ENCODE measurements at places on chromosomes 1 and 21.

DNA sequence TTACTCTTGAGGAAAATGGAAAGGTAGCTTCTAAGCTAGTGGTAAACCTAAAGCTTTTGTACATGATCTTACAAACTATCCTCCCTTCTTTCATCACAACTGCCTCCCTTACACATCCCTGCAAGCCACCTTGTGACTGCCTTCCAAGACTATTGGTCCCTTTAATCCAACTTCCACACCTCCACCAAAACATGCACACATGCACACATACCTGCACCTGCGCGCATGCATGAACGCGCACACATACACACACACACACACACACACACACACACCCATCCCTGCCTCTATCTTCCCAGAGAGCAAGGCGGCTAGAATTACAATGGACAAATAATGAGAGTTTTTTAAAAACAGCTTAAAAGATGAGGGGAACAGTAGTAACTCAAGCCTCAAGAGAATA is 58.3 kb downstream of the LUZP1 start:
- no peak for DNase-seq

DNA sequence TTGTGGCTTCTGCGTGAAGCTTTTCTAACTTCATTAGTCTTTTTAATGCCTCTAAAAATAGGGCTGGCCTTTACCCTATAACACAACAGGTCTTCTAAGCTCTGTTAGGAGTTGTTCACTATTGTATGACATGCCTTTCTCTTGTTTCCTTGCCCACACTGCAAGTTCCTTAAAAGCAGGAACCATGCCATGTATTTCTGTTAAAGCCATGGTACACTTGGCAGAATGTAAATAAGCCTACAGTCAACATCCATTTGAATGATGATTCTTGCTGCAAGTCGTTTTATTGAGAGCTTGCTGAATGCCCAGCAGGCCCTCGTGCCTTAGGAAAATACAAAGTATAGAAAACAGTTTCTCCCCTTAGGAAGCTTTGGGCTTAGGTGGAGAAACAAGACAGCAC is 214.6 kb downstream of the DUSP10 start:
- no peak for DNase-seq

DNA sequence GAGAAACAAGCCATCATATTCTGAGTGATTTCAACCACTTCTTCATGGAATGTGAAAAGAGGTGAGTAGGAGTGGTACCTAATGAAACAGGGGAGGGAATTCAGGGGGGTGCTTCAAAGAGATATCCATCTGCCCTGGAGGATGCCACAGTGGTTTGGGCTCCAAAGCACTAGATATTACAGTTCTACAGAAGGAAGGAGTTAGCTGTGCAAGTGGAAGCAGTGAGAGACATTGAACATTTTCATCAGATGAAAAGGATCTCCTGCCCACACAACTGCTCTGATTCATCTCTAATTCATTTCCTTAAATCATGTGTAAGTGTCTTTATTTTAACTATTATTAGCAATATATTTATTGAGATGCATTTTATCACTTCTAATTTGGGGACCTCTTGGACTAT is 2.8 kb upstream of the RGS5 start:
- no peak for DNase-seq

GRCh38 chr1:165376811-165377311 is 20.3 kb upstream of the LMX1A start:
- DNase-seq: no peak

DNA sequence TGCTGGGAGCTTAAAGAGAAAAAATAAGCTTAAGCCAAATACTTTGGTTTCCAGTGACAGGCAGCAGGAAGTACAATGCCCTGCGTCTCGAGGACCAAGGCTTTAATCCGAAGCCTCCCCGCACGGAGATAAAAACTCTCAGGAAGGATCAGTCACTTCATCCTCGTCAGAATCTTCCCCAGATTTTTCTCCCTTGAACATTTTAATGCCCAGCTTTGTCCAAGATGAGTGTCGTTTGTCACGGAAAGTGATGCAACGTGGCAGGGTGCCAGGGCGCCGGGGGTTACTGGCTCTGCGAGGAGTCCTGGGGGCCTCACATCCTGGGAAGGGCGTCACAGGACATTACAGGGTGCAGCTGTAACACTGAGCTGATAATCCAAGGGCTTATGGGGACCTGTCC is 25.2 kb upstream of the PCBP3 start:
- no peak for DNase-seq

DNA sequence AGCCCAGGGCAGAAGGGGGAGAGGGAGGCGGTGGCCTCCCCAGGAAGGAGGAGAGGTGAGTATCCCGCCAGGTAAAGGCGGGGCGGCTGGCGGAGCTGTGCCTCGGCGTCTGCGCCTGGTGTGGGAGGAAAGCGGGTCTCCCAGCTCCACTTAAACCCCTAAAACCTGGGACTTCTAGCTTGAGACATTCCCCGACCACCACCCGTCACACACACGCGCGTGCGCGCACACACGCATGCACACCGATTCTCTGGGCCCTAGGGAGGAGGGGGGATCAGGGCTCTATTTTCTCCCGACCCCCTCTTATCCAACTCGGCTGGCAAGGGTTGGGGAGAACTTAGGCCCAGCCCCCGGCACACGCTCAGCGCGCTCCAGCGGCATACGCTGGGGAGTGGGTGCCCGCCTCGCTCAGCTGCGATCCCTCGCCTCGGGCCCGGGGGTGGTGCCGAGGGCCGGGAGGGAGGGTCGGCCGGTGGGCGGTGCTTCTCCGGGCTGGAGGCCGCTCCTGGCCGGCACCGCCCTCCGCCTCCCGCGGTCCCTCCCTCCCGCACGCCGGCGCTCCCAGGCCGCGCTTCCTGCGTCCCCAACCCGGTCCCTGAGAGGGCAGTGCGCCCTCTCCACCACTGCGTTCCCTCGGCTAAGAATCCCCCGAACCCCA is at the start of gene TMEM51:
TMEM51 (plus strand) TSS at position 564 of the 658 bp plus-strand sequence. CDS start 61,341 bp downstream, outside the sequence.
- DNase-seq: no peak

DNA sequence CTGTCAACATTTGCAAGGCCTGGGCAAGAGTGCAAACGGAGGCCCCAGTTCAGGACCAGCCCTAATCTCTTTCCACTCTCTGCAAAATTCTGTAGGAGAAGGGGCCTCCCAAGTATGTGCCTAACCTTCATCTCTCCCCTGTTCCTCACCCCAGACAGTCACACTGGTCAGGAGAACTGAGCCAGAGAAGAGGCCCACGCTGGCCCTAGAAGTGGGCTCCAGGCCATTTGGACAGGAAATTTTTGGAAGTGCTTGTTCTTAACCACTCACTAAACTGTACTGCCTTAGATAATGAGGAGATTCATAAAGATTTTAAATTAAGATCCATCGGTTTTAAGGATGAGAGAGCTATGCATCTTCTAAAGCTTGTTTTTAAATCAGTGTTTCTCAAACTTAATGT is 129.7 kb upstream of the ADGRL2 start:
- DNase-seq: no peak

DNA sequence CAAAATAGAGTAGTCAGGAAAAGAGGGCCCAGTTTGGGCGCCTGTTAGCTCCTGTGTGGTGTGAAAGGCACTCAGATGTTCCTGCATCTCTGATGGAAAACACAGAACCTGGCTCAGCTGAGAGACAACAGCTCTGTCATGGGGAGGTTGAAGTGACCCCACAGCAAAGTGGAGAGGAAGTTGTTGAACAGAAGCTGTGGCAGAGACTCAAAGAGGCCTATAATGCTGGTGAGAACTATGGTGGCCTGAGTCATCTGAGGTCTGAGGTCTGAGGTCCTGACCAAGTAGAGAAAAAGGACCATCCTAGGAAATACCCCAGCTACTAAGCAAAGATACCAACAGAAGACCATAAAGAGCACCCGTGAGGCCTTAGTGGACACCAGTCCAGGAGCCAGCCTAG is 45.6 kb upstream of the JAK1 start:
- DNase-seq: no peak

DNA sequence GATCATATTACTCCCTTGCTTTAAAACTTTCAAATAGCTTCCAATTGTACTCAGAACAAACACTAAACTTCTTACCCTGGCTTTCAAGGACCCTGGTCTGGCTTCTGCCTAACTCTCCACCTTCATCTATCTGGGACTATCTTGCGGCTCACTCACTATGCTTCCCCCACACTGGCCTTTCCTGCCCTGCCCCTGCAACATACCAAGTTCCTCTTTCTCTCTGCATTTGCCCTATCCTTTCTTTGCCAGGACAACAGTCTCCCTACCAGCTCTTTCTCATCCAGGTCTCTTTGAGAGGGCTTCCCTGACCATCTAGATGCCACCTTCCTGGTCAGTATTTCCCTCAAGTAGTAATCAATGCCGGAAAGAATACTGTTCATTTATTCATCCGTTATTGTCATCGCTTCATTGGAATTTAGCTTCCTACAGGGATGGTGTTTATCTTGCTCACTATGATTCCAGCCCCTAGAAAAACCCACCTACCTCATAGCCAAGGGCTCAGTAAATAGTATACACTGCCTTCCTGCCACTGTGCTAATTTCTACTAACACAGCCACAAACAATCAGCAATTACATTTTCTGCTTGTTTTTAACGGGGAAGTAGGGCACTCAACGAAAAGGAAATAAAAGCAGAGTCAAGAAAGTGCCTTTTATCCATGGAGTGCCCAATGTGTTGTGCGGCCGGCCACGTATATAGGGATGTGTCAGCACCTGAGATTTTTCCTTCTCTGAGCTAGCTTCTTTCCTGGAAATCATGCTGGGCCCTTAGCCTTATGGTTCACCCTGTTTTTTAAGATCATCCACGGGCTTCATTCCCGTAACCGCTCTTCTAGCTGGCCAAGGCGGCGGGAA is 521 bp upstream of the CDC7 start:
- DNase-seq: no peak

GRCh38 chr1:205287076-205287475 is 34.5 kb downstream of the NUAK2 start:
- no peak for DNase-seq

DNA sequence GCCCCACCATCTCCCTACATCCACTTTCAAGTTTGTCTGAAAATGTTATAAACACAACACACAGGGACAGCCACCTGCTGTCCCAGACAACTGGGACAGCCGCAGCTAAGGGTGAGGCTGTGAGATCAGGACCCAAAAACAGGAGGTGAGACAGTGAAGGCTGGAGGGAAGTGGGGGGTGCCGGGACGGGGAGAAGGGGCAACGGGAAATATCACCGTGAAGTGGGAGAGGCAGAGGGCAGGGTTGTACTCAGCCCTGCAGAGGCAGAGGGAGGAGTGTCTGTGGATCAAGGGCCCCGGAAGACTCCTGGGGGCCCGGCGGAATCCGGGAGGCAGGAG is 114.4 kb downstream of the CASZ1 start:
- DNase-seq: no peak

- DNase-seq: no peak
These were observed 219.5 kb downstream of the TPR start for GRCh38 chr1:186155594-186155993.
